CD4-positive, alpha-beta T cell treated with Interleukin-15 for 4 hours (primary cell): ENCODE measurements at places on chromosomes 1 and 21.

DNA sequence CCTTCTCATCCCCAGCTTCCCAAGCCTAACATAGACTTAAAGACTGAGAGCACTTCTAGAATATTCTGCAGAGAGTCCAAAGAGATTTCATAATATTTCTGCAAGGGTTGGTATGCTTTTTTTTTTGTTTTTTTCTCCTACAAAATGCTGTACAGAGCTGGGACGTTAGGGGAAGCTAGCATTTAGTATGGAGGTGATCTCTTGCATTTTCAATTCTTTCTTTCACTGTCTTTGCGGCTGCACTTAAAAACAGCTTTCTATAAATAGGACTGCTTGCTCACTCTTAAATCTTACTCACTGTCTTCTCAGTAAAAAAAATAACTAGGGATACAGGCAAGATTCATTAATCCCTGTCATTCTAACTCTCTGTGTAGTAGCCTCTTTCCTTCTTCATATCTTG, 7.4 kb downstream of the DSCAM start:
- no peak for DNase-seq

DNA sequence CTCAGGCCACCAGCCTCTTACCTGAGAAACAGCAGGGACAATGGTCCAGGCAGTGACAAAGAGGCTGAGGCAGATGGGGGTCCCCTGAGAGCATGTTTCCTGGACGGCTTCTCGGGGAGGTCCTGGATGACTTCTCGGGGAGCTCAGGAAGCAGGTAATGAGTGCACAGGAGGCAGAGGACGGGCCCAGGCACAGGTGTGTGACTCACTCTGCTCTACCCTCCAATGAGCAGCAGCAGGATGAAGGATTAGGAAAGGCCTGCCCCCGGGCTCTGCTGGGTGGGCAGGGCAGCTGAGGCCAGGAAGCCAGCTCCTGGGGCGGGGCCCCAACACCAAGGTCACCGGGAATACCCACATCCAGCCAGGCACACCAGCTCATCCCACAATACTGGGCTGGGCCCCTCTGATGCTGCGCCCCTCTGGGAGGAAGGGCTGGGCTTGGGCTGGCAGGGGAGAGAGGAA, 17.2 kb upstream of the PTAFR start:
- DNase-seq: no peak

- DNase-seq: no peak
Measured at GRCh38 chr21:37079211-37079824, 6.3 kb downstream of the TTC3 start.

DNA sequence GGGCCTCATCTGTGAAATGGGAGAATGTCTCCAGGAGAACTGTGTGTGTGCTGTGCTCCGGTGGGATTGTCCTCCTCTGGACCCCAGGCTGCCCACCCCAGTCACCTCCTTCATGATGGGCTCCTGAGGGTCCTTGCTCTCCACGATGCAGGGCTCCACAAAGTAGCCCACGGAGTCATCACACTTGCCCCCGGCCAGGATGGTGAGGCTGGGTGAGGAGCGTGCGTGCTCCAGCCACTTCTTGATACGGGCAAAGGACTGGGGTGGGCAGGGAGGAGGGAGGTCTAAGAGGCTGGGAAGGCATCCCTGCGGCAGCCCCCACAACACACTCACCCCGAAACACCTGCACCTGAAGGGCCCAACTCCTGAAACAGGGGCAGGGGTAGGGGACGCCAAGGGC, 16.8 kb upstream of the TAS1R2 start:
- DNase-seq: no peak

DNA sequence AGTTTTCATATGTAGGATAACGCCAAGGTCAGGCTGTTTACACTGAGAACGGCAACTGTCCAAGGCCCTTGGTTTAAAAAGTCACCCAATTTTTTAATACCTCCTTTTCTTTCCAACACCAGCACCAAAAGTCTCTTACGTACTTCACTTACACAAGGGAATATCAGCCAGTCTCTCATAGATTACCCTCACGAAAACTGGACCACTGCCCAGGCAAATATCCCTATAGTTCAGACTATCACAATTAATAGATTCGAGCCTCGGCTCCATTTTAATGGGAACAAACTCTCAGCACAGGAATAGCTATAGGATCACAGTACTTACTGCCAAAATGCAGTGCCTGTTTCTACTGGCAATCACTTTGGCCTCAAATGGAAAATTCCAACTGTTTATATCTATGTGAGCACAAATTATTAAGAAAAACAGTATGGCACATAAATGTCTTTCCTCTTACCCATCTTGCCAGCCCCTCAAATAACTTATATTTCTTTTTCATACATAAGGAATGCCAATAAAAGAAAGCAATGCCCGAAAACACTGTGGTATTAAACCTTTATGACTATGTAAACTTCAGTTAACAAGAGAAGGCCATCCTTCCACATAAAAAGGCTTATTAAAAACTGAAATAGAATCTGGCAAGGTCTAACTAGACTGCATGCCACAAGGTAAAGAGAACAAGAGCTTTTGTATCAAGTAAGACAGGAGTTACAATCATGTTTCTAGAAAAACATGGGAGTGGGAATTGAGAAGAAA, 97.8 kb downstream of the SLC45A1 start:
- no peak for DNase-seq

- DNase-seq: no peak
Measured at GRCh38 chr1:62637392-62638105, 40.2 kb downstream of the ANGPTL3 start.

GRCh38 chr1:182713939-182714338, 29.6 kb upstream of the RGS8 start:
- no peak for DNase-seq

DNA sequence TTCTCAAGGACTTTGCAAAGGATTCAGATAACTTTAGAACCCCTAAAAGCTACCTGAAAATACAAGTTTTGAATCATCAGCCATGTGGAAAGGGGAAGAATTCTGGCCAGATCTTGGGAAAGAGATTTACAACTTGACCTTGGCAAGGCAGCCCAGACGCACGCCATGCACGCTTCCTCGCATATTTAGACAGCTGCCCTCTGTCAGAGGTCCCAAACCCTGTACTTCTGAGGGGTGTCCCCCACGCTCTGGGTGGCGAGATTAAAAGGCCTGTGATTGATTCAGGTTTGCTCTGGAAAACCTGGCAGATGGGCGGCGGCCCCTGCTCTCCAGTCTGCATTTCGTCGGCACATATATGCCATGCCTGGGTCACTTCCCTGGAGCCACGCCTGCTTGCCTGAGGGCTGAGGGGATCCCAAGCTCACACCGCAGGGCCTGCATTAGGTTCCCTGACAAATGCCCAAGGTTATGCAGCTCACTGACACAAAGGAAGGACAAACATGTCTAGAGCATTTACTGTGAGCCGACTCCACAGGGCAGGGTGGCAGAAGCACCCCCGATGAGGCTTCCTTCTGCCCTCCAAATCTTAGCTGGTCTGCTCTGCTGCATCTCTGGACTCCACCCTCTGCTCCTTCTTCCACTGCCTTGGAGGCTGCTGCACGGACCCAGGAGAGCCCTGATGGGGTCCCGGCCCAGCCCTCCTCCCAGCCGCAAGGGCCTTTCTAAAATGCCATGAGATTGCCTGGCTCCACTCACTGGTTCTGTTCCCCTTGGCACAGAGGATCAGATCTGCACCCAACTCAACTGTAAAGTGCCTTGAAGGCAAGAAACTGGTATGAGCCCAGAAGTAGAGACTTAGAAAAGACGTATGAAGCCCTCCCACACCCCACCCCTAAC, 103.9 kb downstream of the BCAR3 start:
- DNase-seq: no peak
